ENCODE measurements at places on chromosomes 2 and 18.

DNA sequence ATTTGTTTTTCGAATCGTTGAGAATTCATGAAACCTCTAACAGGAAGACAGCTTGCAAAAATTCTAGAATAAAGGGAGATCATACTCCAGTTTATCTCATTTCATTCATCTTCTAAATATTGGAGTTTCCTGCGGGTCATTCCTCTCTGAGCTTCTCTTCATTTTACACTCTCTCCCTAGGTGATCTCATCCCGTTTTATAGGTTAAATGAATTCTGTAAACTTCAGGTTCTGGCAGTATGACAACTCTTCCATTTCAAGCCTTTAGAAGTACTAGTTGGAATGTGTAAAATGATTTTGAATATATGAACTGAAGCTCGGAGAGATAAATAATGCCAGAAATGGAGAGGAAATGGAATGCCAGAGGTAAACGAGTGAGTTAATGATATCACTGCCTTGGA, 312.4 kb downstream of the METTL4 start:
- no peak for DNase-seq

GRCh38 chr2:225122583-225123486, 80.6 kb upstream of the DOCK10 start:
- DNase-seq = no peak

DNA sequence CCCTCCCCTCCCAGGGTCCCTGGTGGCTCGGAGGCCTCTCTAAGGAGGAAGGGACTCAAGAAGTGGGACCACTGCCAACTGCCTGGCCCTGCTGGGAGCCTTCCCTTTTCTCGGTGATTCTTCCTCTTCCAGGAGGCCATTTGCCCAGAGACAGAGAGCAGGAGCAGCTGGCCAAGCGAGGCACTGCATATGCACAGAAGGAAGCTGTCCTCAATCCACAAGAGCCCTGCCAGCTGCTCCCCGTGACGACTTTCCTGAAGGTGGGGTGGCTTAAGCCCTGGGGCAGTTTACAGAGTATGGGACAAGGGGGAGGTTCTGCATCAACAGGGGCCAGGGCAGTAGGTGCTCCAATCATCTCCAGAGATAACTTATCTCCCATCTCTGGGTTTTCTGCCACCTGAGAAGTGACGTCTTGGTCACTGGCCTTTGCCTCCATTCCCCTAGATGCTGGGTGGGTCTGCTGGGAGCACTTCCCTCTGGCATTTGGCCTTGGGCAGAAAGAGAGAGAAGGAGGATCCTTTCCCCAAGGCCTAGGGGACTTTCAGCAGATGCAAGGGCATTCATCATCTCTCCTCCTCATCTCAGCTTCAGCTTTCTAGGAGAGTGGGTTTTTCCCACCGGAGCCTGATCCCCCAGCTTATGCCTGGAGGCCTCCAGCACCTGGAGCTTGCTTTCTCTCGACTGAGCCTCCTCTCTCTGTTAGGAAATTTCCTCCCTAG, 28.5 kb downstream of the CIB4 start:
- DNase-seq = peak; percentile 72

- no peak for DNase-seq
These were observed 83.6 kb downstream of the ASXL2 start for GRCh38 chr2:25794544-25795276.

DNA sequence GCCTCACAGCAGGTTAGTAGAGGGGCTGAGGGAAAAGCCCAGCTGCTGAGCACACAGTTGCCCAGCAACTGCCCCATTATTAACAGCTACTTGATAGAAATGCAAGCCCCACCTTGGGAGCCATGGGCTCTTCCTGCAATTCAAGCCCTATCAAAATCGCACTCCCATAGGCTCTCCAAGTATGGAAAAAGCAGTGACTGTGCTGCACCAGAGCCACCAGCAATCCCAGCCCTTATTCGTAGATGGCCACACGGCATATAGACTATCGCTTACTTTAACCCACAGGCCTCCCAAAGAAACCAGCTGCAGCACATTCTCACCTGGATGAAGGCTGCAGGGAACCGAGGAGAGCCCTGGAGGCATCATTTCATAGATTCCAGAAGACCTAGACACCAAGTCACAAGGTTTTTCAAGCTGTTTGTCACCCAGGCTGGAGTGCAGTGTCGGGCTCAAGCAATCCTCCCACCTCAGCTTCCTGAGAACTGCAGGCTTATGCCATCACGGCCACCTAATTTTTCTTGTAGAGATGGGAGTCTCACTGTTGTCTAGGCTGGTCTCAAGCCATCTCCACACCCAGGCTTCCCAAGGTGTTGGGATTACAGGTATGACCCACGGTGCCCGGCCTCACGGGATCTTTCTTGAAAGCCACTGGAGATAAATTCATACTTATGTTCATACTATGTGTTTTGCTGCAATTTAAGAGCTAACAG, 11.3 kb downstream of the NCL start:
- DNase-seq = peak; percentile 40

Data from sciatic nerve (tissue), 2 donors.